Spleen (tissue), 13 donors: ENCODE measurements at places on chromosomes 1 and 21. TPM values are rescaled to one million over a fixed set of nuclear protein-coding genes. Genes with fewer than 3 reads are reported as not detected.
A peak's percentile ranks its signal among the peaks of the same experiment; 100 is the strongest.

DNA sequence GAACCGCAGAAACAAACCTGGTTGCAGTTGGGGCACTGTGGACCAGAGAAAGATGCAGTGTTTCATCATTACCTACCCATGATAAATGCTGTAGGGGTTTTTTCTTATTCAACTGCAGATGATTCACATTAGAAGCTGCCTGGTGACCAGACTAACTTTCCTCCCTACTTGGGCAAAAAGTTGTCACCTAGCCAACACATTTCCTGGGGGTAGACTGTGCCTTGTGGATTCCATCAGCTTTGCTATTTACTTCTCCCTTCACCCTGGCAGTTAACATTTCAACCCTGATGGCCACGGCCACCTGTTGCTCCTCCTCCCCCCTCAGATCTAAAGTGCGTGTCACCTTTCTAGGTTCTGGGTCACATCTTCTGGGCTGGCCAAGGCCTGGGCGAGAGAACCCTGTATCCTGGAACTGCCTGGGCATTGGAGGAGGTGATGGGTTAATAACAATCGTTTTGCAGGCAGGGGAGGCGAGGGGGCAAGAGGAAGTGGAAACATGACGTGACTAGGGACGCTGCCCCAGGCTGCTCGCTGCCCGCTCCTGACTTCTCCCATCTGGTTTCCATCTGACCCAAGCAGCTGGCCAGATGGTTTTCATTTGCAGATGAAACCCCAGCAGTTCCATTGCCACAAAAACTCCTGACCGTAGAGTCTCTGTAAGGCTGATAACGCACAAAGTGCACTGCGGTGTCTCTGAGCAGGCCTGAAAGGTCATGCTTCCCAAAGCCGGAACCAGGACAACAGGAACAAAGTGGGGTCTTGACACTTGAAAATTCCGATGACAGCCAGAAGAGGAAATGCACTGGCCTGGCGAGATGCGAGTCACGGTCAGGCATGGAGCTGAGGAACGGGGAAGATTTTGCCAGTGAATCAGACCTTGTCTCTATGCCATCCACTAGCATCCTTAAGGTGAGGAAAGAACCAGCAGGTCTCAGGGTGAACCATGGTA lies 36.6 kb downstream of the CAPZB start:
- H3K4me3 ChIP-seq, result no peak overlapping the region
- DNase-seq, result peak; percentile 80
- peaks cover 96% of the 10 kb centered on the region for H3K4me1 ChIP-seq

GRCh38 chr1:177965293-177965692 lies 4.6 kb downstream of the SEC16B start:
- H3K4me1 ChIP-seq, result no peaks in the 10 kb centered on the region
- H3K36me3 ChIP-seq, result no peaks in the 10 kb centered on the region
- no peak for DNase-seq
- H3K4me3 ChIP-seq, result no peak overlapping the region
- no peaks in the 10 kb centered on the region for H3K27me3 ChIP-seq

- no peaks in the 10 kb centered on the region for H3K36me3 ChIP-seq
- no peak overlapping the region for H3K4me3 ChIP-seq
- no peaks in the 10 kb centered on the region for H3K4me1 ChIP-seq
These were observed 117.6 kb downstream of the KCNK2 start for GRCh38 chr1:215200121-215200520.

Gene S100A12
- 389 TPM for total RNA-seq

Gene A3GALT2
- total RNA-seq, result not detected

DNA sequence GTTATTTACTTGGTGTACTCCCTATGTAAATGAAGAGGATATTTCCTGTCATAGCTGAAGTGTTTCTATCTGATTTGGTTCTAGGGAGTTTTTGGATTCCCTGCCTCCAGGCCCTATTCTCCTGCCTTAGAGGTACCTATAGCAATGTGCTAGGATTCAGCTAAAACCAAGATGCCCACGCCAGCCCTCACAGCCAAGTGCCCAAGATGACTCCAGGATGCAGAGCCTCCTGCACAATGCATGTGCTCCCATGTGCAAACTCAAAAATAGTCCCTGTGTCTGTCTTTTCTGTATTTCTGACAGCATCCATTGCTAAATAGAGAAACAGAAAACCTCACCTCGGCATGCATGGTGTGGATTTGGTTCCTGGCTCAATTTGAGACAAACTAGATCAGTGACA lies 887 bp upstream of the TARBP1 start:
- peaks cover 7% of the 10 kb centered on the region for H3K27me3 ChIP-seq
- H3K4me3 ChIP-seq, result no peak overlapping the region
- peaks cover 40% of the 10 kb centered on the region for H3K4me1 ChIP-seq
- H3K36me3 ChIP-seq, result no peaks in the 10 kb centered on the region
